Osteocyte (in vitro differentiated cells): ENCODE measurements at places on chromosomes 16 and 17. TPM values are rescaled to one million over a fixed set of nuclear protein-coding genes. Genes with fewer than 3 reads are reported as not detected.
A peak's percentile ranks its signal among the peaks of the same experiment; 100 is the strongest.

The PDIA2 gene
- total RNA-seq: not detected in 2 replicates

The ENPP7 gene
- not detected in 2 replicates for total RNA-seq

DNA sequence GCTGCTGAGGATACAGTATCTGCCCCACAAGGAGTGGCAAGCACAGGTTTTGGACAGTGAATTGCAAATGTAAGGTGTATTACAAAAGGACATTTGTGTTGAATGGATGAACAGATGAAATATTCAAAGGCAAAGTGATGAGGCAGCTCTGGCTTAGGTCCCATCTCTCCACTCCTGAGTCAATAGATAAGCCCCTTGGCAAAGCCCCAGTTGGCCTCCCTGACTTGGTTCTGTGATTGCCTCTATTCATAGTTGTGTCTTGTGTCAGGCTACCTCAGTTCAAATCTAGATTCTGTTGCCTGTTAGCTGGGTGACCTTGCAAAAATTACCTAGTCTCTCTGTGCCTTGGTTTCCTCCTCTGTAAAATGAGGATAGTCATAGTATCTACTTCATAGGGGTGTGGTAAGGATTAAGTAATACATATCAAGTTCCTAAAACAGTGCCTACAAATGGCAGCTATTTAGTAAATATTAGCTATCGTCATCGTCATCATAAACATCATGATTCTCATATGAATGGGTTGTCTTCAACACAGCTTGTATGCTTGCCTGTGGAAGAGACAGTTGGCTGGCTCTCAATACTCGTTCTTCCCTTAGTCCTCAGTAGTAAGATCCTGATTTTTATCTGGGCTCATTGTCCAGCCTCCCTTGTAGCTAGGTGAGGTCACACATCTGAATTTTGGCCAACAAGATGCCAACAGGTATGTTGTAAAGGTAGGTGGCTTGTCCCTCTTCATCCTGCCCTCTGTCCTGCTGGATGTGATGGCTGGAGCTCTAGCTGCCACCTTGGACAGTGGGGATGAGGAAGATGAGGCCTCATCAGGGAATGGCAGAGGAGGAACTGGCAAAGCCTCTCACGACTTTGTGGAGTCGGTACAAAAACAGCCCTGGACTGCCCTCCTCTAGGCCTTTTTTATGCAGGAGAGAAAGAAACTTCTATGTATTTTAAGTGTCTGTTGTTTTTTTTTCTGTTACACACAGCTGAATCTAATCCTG, 2.1 kb upstream of the MFAP4 start:
- no peak overlapping the region for H3K4me3 ChIP-seq
- peaks cover 12% of the 10 kb centered on the region for H3K36me3 ChIP-seq
- peaks cover 56% of the 10 kb centered on the region for H3K4me1 ChIP-seq
- H3K27ac ChIP-seq: peak overlapping the region; percentile 93
- peaks cover 4% of the 10 kb centered on the region for H3K27me3 ChIP-seq

GRCh38 chr17:67053438-67054000, 9.2 kb downstream of the CACNG1 start:
- DNase-seq: peak; percentile 68
- H3K27ac ChIP-seq: no peak overlapping the region
- no peaks in the 10 kb centered on the region for H3K4me1 ChIP-seq
- H3K27me3 ChIP-seq: no peaks in the 10 kb centered on the region
- H3K4me3 ChIP-seq: no peak overlapping the region

DNA sequence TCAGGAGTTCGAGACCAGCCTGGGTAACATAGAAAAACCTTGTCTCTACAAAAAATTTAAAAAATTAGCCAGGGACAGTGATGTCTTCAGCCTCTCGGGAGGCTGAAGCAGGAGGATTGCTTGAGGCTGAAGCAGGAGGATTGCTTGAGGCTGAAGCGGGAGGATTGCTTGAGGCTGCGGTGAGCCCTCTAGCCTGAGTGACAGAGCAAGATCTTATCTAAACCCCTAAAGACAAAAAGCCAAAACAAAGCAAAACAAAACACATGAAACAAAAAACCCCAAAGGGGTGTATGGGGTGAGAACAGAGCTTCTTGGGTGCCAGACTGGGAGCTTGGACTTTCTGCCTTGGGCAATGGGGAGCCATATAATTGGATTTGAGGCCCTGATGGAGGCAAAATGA, 2.6 kb downstream of the SPNS3 start:
- H3K36me3 ChIP-seq: no peaks in the 10 kb centered on the region
- no peak overlapping the region for H3K4me3 ChIP-seq
- H3K27me3 ChIP-seq: peaks cover 17% of the 10 kb centered on the region

GRCh38 chr17:56948491-56948890, 12.4 kb downstream of the COIL start:
- H3K36me3 ChIP-seq: peaks cover 35% of the 10 kb centered on the region
- peaks cover 2% of the 10 kb centered on the region for H3K4me1 ChIP-seq
- H3K27me3 ChIP-seq: no peaks in the 10 kb centered on the region
- no peak overlapping the region for H3K27ac ChIP-seq

GRCh38 chr17:62722625-62723024, 85.5 kb downstream of the MARCHF10 start:
- H3K4me1 ChIP-seq: peaks cover 8% of the 10 kb centered on the region
- peaks cover 7% of the 10 kb centered on the region for H3K27me3 ChIP-seq
- H3K4me3 ChIP-seq: no peak overlapping the region
- peaks cover 2% of the 10 kb centered on the region for H3K36me3 ChIP-seq
- no peak overlapping the region for H3K27ac ChIP-seq

GRCh38 chr17:16383772-16384287, 2.9 kb downstream of the UBB start:
- H3K27me3 ChIP-seq: no peaks in the 10 kb centered on the region
- no peak for DNase-seq
- H3K27ac ChIP-seq: no peak overlapping the region
- H3K36me3 ChIP-seq: peaks cover 24% of the 10 kb centered on the region
- H3K4me1 ChIP-seq: peaks cover 37% of the 10 kb centered on the region
- peak overlapping the region; percentile 23 for H3K4me3 ChIP-seq

DNA sequence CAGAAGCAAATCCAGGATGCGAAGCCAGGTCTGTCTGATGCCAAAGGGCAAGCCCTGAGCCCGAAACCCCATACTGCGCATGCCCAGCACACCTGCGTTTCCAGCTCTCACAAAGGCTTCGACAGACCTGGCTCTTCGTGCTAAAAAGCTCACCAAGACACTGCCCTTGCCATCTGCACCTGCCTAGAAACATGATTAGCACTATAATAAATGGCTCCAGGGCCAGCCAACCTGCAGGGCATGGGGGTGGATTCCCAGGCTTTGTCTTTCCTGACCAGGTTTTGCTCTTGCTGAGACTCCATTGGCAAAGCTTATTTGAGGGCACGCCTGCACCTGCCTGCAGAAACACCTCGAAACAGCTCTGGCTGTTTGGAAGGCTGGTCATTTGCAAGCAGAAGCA, 14.4 kb upstream of the PLD6 start:
- H3K27me3 ChIP-seq: no peaks in the 10 kb centered on the region
- no peak for DNase-seq
- H3K4me3 ChIP-seq: no peak overlapping the region

GRCh38 chr16:68927018-68927417, 83.7 kb downstream of the TANGO6 start:
- DNase-seq: peak; percentile 8
- no peak overlapping the region for H3K4me3 ChIP-seq
- no peaks in the 10 kb centered on the region for H3K4me1 ChIP-seq
- no peak overlapping the region for H3K27ac ChIP-seq
- no peaks in the 10 kb centered on the region for H3K27me3 ChIP-seq

DNA sequence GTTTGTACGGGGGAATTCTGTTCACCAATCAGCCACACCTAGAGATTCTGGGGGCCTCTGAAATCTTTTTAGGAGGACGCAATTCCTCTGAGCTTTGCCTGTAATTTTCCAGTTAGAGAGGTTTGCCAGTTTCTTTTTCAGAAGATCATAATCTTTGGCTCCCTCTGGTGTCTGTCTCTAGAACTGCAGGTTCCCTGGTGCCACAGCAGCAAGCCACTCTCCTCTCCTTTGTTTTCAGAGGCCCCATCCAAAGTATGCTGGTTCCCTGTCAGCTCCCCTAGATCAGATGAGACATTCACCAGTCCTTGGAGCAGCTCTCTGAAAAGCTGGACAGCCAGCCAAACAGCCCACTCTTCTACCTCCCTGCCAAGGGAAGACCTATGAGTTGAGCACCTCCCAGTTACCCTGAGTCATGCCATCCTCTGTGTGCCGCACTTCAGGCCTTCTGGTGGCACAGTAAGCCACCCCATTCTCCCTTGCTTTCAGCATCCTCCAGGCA, 36.1 kb downstream of the RNF112 start:
- peaks cover 2% of the 10 kb centered on the region for H3K27me3 ChIP-seq
- peak overlapping the region; percentile 55 for H3K27ac ChIP-seq

DNA sequence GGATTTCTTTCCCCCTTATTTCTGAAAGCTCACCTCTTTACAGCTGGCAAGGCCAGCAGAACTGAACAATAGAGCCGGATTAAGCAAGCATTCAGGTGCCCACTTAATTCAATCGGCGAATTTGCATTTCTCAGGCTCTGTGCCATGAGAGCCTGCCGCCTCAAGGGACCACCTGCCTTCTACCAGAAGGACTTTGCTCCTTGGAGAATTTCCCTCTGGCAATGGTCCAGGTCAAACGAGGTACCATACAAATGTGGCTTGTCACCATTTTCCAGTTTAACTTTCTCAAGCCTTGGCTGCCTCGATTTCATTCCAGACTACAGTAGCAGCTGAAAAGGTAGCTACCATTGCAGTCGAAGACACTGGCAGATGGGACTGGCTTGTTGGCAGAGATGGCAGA, 534.0 kb downstream of the MAF start:
- peaks cover 12% of the 10 kb centered on the region for H3K27me3 ChIP-seq
- H3K4me1 ChIP-seq: no peaks in the 10 kb centered on the region
- no peak overlapping the region for H3K27ac ChIP-seq
- DNase-seq: no peak
- no peak overlapping the region for H3K4me3 ChIP-seq
- H3K36me3 ChIP-seq: no peaks in the 10 kb centered on the region
